ENCODE measurements at places on chromosomes 1 and 21.

DNA sequence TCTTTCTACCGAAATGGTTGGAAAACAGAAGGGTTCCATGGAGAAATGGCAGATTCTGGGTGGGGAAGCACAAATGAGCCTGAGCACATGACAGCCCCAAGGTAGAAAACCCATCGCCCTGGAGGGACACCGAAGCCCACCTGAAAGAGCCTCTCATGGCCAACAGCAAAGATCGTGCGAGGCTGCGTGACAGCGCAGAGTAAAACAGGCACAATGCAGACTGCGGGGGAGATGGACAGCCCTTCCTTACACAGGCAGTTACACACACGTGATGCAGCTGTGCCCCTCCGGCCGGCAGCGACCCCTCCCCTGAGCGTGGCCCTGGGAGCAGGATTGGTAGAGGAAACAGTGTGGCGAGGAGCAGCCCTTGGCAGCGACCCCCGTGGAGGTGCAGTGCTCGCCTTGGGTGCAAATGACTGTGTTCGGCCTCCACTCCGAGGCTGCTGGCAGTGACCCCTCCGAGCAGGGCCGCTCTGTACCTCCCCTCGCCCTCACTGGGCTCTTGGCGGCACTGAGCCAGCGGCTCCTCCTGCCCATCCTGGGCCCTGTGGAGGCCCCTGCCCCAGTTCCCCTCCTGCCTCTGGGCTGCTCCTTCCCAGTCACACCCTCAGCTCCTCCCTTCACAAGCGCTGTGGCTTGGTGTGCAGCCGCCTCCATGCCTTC, 120.9 kb upstream of the COL6A1 start:
- no peak for DNase-seq

- DNase-seq = no peak
Observed at GRCh38 chr1:215128504-215128903, 46.0 kb downstream of the KCNK2 start.

GRCh38 chr1:229158341-229158921, 112.5 kb upstream of the RAB4A start:
- no peak for DNase-seq

DNA sequence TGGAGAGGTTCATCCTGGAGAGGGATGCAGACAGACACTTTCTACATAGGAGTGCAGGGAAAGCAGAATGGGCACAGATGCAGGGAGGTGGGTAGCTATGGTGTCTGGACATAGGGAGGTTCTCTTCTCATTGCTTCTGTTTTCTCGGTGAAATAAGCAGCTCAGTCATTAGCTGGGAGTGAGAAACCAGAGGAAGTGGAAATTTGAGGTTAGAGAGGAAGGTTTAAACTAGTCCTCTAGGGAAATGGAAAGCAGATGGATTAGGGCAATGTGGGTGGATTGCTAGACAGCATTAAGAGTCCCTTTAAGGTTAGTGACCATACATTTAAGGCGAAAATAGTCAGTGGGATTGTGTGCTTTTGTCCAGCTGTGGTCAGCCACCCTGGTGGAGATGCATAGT, 39.6 kb downstream of the MPZL1 start:
- DNase-seq = no peak

GRCh38 chr1:9119745-9120144, 9.2 kb downstream of the GPR157 start:
- no peak for DNase-seq

GRCh38 chr1:220123889-220124288, 30.0 kb downstream of the IARS2 start:
- no peak for DNase-seq

DNA sequence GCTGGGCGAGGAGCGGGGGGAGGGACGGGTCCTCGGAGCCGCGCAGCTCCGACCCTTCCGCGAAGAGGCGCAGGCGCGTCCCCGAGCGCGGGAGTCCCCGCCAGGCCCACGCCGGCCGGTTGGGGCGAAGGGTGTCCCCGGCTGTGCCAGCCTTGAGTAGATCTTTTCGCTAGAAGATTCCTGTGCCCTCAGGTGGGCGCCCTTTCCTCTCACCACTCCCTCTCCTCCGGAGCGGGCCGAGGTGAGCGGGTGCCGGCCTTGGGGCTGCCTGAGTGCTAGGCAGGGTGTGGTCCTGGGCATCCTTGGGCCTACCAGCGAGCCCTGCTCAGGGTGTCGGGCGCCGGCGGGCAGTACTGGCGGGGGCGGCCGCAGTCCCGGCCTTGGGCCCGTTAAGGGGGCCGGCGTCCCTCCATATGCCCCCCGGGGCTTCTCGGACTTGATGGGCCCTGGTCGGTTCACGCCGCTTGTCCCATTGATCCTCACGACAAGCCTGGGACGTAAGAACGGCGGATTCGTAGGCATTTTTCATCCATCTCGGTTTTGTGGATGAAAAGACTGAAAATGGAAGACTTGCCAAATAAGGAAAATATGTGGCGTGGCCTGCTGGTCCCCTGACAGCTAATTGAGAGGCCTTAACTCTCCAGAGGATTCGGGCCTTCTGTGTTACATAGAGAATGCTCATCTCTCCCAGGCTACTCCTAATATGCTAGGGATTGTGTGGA, 712 bp downstream of the DEGS1 start:
- DNase-seq = peak; percentile 82

GRCh38 chr1:39538531-39539251, 37.9 kb downstream of the PABPC4 start:
- DNase-seq = no peak

DNA sequence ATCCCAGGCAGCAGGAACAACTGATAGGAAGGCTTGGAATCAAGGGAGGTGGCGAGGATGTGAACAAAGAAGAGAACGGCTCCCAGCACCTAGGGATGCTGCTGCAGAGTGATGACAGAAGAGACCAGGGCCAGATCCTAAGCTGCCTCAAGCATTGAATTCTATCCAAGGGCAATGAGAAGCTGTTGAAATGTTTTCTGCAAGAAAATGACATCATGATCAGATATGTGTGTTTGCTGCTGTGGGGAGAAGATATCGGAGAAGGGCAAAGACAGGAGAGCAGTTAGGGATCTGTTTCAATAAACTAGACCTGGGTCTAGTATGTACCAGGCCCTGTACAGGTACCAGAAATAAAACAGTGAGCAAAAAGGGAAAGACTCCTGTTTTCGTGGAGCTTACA, 194.7 kb upstream of the RAB4A start:
- no peak for DNase-seq

GRCh38 chr1:244002721-244003120, 48.4 kb upstream of the ZBTB18 start:
- no peak for DNase-seq

DNA sequence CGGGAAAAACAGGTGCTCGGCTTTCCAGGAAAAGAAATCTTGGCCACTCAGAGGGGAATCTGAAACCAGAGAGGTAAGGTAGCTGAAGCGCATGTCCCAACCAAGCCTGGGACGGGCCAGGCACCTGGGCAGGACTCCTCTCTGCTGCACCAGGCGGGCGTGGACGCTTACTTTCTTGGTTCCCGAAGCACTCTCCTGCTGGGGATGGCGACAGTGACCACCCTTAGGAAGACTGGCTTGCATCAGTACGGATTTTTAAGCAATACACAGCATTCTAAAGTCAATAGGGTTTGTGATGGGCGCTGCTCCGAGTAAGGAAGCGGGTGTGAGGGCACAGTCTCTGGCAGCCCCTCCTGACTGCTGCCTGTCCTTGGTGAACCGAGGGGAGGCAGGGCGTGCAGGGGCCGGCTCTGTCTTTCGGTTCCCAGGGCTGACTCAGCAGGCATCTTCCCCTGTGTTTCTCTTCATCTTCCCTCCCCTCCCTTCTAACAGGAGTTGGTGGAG, 74.9 kb upstream of the ANGPTL1 start:
- no peak for DNase-seq

DNA sequence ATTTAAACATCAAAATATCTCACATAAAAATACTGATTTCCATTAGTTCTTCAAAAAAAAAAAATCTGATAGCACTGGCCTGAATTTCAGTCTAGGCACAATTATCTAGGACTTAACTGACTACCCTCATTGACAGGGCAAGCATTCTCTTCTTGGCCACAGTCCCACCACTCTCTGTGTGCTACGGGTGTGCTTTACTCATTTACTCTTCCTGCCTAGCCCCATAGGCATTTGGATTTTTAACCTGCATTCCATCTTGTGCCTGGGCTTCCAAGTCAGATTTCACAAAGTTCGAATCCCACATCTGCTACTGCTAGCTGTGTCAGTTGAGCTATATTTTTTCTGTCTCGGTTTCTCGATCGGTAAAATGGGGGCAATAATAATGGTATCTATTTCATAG, 38.0 kb downstream of the PTPN14 start:
- no peak for DNase-seq

All from NCI-H2171 (cell line).